ENCODE measurements at places on chromosomes 7 and 10.
A peak's percentile ranks its signal among the peaks of the same experiment; 100 is the strongest.

DNA sequence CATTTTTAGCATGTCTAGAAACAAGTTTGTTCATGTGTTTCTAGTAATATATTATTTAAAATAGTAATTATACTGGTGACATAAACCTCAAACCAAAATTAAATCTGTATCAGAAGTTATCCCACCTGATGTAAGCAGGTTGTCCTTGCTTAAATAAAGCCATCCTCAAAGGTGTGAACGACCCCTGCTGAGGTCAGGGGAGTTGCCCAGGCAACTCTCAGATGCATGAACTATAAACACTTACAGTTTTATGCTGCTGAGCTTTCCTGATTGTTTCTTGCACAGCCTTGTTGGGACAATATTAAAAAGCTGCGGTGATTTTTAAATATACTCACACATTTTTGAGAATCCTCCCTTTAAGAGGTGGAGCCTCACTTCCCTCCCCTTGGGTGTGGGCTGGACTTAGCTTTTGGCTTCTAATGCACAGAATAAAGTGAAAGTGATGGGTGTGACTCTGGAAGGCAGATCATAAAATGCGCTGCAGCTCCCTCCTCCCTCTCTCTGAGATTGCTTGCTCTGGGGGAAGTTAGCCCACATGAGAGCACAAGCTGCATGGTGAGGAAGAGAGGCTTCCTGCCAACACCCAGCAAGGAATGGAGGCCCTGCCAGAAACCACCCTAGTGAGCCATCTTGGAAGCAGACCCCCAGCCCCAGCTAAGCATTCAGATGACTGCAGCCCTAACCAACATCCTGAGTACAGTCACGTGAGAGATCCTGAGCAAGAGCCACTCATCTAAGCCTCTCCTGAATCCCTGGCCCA is 152.7 kb downstream of the SKIDA1 start:
- DNase-seq = peak; percentile 4

DNA sequence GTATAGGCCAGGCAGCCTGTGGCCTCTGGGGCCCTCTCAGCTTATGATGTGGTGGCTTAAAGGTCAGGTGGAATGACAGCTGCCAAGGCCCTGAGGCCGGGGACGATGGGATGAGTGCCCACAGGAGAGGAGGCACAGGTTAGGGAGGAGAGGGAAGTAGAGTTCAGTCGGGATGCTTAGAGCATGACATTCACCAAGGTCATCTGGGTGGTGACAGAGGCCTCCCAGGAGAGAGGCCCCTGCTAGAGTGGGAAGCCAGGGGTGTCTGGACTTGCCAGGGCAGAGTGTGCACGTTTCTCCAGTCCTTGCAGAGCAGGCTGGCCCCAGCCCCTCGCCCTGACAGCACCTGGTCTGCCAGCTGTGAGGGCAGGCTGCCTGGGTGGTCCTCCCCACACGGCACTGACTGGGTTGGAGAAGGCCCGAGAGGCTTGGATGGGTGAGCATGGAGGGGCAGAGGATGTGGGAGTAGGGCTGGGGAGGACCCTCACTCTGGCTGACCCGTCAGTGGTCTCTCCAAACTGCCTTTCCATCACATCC is 1.5 kb downstream of the CALHM1 start:
- DNase-seq = no peak

GRCh38 chr10:36018996-36019395 is 376.9 kb upstream of the FZD8 start:
- no peak for DNase-seq

GRCh38 chr7:48088559-48089045 is 463 bp upstream of the UPP1 start:
- DNase-seq = peak; percentile 93

DNA sequence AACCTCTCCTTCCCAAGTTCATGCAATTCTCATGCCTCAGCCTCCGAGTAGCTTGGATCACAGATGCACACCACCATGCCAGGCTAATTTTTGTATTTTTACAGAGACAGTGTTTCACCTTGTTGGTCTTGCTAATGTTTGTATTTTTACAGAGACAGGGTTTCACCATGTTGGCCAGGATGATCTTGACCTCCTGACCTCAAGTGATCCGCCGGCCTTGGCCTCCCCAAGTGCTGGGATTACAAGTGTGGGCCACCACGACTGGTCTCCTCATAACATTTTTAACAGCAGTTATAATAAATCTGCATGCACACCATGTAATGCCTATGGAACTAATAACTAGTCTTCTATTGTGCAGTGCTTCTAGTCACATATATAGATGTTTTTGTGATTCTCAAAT is 123.8 kb upstream of the VKORC1L1 start:
- no peak for DNase-seq

DNA sequence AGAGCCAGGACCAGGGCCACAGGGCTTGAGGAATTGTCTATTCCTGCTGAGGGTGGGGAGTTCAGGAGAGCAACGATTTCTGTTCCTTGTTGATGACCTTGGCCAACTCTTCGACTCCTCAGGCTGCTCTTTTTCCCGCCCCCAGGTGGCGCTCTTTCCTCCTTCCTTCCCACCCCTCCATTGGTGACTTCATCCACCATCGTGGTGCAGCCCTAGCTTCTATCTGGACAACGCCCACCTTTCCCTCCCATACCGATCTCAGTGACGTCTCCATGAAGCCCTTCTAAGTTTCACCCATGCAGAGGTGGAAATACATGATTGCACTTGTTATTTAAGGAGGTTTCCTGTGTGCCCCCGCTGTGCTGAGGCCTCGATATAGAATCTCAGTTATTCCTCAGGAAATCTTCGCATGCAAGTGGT is 22.1 kb upstream of the CARD11 start:
- DNase-seq = peak; percentile 23

- peak; percentile 58 for DNase-seq
Observed at GRCh38 chr10:29658984-29659965, 24.5 kb upstream of the SVIL start.

DNA sequence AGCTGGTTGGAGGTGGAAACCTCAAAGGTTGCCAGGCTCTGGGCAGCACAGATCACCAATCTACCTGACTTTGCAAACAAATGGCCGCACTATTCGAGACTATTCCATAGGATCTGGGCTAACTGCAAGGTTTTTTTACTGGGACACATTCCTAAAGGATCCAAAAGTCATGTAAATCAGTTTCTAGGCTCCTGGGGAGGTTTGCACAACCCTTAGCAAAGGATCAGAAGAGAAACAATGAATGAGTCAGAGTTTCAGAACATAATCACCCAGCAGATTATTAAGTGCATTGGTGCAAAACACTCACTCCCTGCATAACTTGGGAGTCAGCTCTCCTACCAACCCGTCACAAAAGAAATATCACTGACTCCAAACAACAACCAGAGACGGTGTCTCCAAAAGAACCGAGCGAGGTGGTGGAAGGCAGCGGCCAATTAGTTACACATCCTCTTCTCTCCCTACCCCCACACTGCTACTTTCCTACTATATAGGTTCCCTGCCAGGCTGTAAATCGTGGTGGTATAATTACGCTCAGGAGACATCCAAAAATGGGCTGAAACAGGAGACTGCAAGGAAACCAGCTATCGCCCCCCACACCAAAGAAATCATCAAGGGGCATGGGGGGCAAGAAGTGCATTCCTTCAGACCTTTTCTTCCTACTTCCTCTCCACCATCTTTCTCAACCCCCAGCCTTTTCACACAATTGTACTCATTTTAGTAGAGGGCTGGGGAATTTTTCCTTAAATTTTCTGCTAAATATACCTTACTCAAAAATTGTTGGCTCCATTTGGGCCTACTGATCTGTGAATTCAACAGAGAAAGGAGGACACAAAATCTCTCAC is 3.2 kb downstream of the UBE2H start:
- DNase-seq = no peak

DNA sequence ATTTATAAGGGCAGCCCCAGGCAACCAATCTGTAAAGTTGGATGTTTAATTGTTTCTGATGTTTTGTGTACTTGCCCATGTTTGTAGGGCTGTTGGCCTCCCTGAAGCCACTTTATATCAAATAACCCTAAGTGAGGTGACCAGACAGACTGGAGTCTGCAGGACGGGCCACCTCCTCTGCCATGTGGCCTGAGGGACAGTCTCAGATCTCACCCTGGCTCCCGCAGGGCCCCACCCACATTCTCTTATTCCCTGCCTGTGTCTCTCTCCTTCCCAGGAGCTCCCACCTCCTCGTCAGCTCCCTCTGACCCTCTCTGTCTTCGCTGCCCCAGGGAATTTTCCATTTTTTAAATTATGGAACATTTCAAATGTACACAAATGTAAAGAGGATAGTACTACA is 9.5 kb upstream of the C10orf71 start:
- no peak for DNase-seq

GRCh38 chr10:79310200-79310865 is 36.9 kb upstream of the PPIF start:
- no peak for DNase-seq

- peak; percentile 15 for DNase-seq
Observed at GRCh38 chr10:92822060-92822634, 26.2 kb upstream of the EXOC6 start.

GRCh38 chr7:77288676-77289320 is 89.2 kb upstream of the FGL2 start:
- no peak for DNase-seq

DNA sequence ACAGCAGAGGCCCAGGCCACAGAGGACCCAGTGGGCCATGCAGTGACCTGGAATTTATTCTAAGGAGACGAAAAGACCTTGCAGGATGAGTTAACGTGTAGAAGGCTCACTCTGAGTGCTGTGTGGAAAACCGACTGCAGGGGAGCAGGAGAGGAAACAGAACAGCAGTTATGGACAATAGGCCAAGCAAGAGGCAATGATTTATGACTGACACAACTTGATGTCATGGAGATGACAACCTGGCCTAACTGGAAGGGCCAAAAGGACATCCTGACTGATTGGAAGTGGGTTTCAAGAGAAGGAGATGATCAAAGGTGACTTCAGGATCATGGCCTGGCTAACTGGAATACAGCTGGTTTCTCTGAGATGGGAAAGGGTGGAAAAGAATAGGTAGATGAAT is 70.2 kb upstream of the RAPGEF5 start:
- no peak for DNase-seq

- DNase-seq = no peak
Observed at GRCh38 chr10:125343118-125343925, 183.0 kb upstream of the CTBP2 start.

DNA sequence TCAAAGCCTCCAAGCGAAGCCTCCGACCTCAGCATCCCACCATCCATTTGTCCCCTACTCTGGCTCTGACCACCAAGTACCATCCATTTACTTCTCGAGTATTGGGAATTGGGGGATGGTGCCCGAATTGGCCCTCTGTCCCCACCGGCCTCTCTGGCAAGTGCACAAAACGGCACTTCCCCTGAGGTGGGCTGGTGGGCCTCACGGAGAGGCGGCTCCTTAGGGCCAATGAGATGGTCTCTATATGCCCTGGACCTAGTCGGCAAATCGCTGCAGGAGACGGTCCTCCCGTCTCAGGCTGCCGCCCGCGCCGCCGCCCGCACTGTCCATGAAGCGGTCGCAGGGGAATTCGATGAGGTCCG is 2.8 kb downstream of the TRIL start:
- DNase-seq = no peak

GRCh38 chr10:59096631-59097030 is 79.8 kb upstream of the PHYHIPL start:
- no peak for DNase-seq

- no peak for DNase-seq
Observed at GRCh38 chr10:609868-610545, 79.5 kb downstream of the DIP2C start.

GRCh38 chr7:28954471-28954870 is 3.7 kb downstream of the TRIL start:
- DNase-seq = no peak

GRCh38 chr10:132652936-132653590 is 115.5 kb downstream of the INPP5A start:
- no peak for DNase-seq

- DNase-seq = no peak
Observed at GRCh38 chr10:27601503-27601902, 97.4 kb downstream of the RAB18 start.

GRCh38 chr7:44294325-44295069 is 30.9 kb downstream of the CAMK2B start:
- DNase-seq = no peak

GRCh38 chr10:94316560-94316959 is 46.2 kb downstream of the NOC3L start:
- no peak for DNase-seq

GRCh38 chr7:70135656-70136055 is 537.4 kb downstream of the AUTS2 start:
- no peak for DNase-seq

- DNase-seq = no peak
Observed at GRCh38 chr10:106320078-106320477, 844.4 kb downstream of the SORCS1 start.

DNA sequence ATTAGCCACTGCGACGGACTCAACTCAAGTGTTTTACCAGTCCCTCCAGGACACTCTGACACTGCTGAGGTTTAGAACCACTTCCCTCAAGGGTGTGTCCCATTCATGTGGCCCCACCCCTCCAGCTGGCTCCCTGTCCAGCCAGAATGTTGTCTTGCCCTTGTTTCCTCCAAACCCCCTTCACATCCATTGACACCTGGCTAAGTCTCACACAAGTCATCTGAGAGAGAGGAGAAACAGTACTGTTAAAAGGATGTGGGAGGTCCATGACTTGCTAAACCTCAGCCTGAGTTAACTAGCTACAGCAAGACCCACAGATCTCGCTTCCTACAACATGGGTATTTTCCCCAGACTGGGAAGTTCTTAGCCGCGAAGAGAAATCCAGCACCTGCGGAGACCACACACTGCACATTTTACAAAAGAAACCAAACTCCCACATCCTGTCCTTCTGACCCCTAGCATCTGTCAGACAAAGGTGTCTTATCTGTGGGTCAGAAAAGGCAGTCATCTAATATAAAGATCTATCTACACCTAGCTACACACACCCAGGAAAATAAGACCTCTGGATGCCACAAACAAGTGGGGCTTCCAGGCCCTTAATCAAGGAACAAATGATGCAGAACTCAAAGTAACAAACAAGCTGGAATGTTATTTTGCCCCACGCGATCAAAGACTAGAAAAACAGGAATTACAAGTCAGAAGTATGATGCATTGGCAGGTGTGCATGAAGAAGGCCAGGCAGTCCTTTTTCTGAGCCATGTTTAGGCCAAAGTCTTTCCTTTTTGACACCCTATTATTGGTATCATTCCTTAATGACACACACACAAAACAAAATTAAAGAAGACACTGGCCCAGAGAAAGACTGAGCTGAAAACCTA is 13.9 kb downstream of the OSBPL3 start:
- no peak for DNase-seq

DNA sequence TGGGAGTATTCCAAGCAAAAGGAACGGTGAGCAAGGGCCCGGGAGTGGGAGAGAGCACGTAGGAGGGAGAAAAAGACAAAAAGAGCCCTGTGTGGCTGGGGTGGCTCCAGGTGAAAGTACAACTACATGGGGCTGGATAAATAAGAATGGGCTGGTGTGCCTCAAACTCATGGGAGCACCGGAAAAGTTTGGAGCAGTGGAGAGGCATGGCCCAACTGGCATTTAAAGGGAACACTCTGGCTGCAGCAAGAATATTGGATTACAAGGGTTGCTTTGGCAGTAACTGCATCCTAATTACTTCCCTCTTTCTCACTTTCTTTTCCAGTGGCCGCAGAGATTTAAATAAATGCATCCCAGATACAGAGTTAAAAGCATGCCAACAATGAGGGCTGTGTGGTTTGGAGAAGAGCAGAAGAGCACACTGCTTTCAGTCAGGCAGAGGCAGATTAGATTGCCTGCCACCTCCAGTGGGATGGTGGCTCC is 39.1 kb upstream of the HERPUD2 start:
- DNase-seq = no peak

All from HL-60 (cell line).